ENCODE measurements at places on chromosomes 12 and 14. TPM values are rescaled to one million over a fixed set of nuclear protein-coding genes. Genes with fewer than 3 reads are reported as not detected.

DNA sequence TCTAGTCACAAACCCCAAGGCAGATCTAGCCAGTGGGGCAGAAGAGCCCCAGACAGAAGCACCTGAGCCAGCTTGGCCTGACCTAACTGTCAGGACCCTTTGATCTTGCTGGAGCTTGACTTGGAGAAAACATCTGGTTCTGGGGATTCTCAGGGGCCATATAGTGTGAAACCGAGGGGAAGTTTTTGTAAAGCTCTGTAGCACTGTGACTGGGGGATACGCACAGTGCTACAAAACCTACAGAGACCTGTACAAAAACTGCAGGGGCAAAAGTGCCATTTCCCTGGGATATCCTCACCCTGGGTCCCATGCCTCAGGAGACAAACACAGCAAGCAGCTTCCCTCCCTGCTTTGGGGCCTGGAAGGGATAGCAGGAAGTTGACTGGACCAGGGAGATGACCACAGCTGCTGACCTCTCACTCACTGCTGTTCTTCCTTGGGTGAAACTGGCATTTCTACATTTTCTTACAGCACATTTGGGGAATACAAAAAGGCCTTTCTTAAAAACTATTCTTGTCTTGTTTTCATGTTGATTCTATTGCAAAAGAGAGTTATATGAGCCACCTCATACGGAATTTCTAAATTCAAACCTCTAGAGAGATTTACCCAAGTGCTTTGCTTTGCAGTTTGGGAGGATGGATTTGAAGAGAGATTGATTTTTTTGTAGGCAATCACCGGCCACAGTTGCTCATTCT lies 140.0 kb downstream of the DAD1 start:
- DNase-seq: no peak

ASIC1 gene
- polyA plus RNA-seq: 4.6 TPM

DICER1 gene
- polyA plus RNA-seq: 53.6 TPM

- no peak for DNase-seq
Measured at GRCh38 chr12:15778126-15778525, 11.1 kb downstream of the EPS8 start.

DNA sequence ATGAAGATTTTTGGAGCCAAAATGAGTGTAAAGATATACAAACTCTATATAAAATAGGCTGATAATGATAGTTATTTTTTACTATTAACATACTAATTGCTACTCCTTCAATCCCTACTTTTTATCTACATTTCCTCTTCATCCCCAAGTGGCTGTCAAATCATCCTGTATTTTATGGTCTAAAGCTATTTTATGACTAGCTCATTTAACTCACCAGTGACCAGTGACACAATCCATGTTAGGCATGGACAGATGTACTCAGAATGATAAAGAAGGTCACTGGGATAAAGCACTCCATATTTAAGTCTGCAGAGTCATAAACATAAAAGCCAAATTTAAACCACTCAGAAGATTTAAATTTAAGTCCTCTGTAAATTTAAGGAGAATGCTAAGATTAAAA lies 183.0 kb downstream of the MED13L start:
- no peak for DNase-seq

GRCh38 chr14:47240748-47241437 lies 434.5 kb downstream of the MDGA2 start:
- no peak for DNase-seq

DNA sequence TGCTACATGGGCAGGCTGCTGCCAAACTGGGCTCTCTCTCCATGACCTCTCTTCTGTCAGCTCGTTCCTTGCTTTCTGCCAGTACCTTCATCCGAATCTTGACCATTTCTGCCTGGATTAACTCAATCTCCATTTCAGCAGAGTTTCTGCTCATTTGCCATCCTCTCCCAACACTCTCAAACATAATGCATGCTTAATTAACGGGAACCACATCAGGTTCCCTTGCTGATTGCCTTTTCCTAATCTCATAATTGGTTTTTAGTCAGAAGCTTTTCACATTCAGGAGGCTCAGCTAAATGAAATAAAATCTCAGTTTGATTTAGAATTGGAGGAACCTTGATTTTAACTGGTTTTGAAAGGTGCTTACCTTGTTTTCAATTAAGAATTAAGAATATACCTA lies 127.3 kb downstream of the SLC5A8 start:
- DNase-seq: no peak
